GM23338 (cell line): ENCODE measurements at places on chromosomes 6 and 20.

DNA sequence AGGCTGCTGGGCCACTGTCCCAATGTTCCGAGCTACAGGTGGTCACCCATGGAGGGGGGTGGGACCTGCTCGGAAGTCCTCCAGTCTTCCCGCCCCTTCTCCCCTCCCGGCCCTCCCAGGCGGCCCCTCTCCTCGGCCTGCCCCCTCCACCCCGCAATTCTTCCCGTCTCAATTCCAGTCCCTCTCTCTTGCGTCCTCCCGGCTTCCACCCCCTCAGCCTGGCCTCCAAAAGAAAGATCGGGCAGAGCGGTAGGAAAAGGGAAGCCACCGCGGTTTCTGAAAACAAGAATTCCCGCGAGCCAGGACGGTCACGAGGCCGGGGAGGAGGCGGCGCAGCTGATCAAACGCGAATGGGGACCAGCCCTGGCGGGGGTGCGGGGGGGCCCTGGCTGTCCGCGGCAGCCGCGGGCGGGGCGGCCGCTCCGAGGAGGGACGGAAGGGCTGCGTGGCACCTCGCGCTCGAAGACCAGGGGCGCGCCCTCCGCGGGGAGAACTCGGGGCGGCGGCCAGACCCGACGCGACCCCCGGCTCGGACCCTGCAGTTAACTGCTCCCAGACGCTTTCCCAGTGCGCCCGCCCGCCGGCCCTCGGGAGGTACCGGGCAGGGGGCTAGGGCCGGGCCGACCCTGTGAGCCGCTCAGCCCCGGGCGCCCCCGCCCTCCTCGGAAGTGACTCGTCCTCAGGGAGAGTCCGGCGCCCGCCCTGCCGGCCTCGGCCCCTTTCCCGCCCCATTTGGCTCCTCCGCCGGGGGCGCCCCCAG lies 1.0 kb downstream of the PXDC1 start:
- peak; percentile 69 for DNase-seq

DNA sequence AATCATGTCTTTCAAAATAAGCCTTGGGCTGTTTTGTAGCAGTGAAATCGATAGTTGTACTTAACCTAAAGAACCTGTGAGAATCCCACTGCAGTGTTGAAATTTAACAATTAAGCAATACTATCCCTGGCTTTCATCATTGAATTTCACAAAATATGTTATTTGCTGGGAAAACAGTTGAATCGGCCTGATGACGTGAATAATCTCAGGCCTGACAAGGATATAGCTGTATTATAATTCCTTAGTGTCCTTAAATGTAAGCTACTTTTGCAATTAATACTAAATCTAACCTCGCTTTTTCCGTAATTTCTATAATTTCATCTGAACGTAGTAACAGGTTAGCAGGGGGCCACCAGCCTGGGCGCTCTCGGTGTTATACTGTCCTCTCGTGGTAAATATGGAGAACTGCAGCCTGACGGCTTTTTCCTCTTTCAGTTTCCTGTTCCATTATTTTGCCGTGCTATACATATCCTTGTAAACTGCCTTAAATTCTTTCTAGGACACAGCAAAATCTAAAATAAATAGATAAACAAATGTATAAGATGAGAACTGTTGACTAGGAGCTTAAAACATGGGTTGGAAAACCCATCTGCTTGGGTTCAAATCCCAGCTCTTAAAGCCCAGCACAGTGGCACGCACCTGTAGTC lies 24.0 kb downstream of the MTFR2 start:
- peak; percentile 67 for DNase-seq

GRCh38 chr6:143205131-143205535 lies 144.4 kb downstream of the AIG1 start:
- DNase-seq: no peak

DNA sequence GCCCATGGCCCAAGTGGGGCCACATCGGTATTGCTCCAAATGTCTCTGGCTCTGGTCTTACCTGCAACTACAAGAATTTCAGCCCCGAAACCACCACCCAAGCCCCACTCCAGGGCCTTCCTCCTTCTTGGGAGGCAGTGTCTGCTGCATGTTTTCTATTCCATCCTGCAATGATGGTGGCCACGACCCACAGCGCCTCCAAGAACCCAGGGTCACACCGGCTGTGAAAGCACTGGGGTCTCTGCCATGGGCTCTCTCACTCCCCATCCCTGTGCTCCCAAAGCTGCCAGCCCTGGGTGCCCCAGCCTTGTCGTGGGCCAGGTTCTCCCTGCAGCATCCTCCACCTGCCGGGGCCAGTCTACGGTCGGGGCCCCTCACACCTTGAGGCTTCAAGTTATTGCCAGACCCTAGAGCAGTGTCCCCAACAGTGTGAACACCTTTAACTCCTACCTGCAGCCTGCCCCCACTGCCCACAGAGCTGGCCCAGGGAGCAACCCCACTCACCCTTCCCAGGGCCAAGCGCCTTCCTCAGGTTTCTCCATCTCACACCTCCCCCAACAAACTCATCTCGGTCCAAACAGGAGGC lies 115.4 kb downstream of the JPH2 start:
- no peak for DNase-seq

DNA sequence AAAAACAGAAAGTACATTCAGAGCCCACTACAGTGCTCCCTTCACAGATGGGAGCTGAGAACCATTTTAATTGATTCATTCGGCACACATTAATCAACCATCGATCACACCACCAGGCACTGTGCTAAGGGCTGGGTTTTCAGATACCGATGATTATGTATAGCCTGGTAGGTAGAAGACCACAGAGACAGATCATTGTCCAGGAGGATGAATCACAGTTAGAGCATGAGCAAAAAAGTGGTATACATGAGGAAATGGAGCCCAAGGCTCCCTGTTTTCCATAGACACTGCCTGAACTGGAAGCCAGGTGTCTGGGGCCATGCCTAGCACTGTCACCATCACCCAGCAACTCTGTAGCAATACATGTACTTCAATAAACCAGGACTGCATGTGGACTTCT lies 9.0 kb upstream of the PRDM1 start:
- no peak for DNase-seq

DNA sequence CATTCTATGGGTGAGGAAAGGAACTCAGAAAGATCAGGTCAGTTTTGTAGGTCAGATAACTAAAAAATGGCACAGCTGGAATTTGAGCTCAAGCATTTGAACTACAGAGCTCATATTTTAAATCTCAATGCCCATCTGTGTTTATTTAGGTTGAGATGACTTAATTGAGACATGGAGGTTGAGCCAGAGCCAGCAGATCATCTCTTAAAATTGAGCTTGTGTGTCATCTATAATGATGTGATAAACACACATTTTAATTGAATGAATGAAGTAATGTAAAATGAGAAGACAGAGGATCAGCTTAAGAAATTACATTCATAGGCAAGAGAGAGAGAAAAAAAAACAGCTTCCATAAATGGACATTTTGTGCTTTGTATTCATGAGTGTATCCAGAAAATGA lies 3.7 kb downstream of the MANEA start:
- DNase-seq: no peak

DNA sequence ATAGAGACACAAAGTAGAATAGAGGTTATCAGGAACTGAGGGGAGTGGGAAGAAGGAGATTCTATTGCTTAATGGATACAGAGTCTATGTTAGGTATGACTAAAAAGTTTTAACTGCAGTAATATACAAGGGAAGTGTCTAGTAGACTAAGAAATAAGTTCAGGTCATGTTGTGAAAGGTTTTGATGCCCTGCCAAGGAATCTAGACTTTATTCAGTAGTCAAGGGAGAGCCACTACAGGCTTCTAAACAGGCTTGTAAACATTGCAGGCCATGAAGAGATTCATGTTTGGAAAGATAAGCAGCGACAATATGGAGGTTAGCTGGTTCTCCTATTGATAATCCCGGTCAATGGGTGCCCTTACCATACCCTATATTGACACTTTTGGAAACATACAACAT lies 352.8 kb upstream of the SOX4 start:
- DNase-seq: no peak

- DNase-seq: no peak
Measured at GRCh38 chr6:82492134-82492533, 128.5 kb downstream of the TPBG start.

- DNase-seq: peak; percentile 41
Measured at GRCh38 chr20:20184149-20184548, 131.8 kb downstream of the CFAP61 start.

DNA sequence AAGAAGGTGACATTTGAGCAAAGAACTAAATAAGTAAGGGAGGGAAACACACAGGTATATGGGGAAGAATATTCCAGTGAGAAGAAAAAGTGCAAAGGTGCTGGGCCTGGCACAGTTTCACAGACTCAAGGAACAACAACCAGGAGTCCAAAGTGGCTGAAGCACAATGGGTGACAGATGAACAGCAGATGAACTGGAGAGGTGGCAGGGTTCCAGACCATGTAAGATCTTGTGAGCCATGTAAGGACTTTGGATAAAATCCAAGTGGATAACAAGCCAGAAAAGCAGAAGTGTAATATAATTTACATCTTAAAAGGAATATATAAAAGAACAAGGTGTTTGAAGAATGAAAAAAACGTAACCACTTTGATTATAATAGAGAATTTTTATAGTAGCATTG lies 87.9 kb downstream of the MMS22L start:
- DNase-seq: no peak

- no peak for DNase-seq
Measured at GRCh38 chr20:49993301-49993751, 10.5 kb downstream of the SNAI1 start.

GRCh38 chr6:130507666-130508028 lies 141.8 kb downstream of the TMEM200A start:
- DNase-seq: no peak

- no peak for DNase-seq
Measured at GRCh38 chr20:6605055-6605935, 162.2 kb upstream of the BMP2 start.

DNA sequence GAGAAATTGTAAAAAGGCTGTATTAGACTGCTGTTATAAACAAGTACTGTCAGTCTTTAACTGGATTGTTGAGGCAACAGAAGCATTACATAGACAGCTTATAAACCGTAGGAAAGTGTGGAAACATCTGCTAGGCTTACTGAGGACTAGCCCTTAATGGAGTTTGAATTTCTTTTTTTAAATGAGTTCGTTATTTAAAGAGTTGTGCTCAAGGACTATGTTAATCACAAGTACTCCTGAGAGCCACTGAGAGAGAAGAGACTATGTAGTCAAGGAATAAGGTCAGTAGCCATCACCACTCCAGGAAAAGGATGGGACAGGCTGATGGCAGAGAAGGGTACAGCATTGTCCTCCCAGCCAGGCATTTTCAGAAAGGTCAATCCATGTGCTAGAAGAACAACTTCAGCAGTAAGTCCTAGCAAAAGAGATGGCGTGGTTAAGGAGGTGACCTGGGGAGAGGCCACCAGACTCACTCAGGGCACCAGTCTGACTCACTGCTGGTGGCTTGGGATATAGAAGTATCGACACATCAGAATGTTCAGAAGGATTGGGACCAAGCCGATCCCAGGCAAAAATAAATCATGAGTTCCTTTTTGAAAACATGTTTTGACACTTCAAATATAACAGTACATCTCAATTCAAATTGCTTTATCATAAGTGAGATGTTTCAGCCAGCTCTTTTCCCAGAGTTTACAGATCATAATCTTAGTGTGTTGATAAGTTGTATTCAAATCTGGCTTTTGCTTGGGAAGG lies 6.4 kb downstream of the RPS12 start:
- DNase-seq: peak; percentile 23

DNA sequence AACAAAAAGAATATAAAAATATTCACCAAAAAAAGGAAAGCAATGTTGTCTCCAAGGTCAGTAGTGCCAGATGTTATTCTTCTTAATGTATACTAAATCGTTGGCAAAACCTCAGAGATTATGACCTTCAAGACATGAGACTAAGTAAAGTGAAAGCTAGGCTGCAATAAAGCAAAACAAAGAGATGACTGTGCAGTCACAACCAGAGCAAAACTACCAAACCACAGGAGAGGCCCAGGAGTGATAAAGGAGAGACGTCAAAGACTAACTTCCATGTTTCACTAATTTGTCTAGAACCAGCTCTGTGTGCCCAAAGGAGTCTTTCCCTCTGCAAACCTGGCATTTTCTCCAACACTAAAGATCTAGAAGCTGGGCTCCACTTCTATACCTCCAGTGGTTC lies 155.9 kb upstream of the POU3F2 start:
- no peak for DNase-seq

DNA sequence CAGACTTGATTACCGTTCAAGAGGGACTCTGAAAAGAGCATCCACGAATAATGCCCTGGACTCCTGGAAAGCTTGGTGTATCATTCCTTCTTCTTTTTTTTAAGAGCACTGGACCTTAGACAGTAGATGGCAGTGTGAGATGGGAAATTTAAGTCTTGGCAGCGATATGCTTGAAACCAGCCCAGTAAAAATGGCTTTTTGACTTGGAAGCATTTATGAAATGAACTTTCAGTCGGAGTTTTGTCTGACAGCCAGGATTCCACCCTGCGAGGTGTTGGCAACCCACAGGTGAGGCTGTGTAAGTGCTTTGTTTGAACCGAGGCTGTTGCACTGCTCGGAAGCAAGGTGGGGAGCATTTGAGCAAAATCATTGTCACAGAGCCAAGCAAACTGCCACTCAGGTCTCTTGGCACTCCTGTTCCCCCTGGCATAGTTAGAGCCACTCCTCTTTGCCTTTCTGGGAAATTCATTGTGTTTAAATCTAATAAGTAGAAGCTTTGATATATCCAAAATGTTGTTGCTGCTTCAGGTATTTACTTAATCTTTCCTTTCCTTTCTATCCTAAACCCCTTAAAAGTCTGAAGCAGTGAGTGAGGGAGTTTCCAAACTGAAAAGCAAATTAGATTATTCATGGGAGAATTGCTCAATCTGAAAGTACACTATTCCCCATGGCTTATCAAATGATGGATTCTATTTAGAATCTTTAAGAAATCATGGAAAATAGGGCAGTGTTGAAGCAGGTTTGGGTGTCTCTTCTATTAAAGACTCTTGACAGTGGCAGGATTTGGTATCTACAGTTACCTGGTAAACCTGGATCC lies 272.8 kb upstream of the SLC35B3 start:
- DNase-seq: peak; percentile 39
